Osteocyte (in vitro differentiated cells): ENCODE measurements at places on chromosomes 3 and 15.

DNA sequence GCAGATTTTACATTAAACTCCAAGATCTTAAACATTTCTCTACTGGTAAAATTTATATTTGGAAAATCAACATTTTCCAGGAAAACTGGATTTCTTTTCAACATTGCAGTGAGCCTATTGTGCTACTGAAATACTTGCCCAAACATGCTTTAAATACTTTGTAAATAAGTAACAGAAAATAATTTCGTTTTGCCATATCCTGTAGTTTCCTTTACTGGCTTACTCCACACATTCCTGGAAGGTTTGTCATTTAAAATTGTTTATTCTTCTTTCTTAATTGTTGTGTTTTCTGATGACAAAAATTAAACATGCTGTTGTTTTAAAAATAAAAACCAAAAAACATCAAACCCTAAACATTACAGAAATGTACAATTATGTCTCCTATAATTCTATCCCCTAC, 22.0 kb downstream of the ACAD11 start:
- no peak for DNase-seq

DNA sequence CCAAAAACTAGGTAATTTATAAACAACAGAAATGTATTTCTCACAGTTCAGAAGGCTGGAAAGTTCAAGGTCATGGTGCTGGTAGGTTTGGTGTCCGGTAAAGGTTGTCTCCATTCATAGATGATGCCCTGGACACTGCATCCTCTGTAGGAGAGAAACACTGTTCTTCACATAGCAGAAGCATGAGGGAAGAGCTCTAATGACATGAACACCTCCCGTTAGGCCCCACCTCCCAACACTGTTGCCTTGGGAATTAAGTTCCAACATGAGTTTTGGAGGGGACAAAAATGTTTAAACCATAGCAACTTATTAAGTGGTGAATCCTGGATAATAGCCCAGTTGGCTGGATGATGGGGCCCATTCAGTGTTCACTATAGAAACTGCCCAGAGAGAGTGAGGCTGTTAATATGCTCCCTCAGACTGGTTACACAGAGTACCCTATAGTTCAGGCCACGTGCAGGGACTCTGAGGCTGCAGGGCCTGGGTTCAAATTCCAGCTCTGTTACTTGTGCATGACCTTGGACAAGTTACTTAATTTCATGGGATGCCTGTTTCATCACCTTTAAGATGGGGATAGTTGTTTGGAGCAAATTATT, 37.0 kb downstream of the CCNL1 start:
- DNase-seq = no peak

- DNase-seq = no peak
Measured at GRCh38 chr3:120726791-120727190, 15.5 kb downstream of the RABL3 start.

GRCh38 chr3:127079211-127079610, 96.3 kb downstream of the PLXNA1 start:
- DNase-seq = no peak

- no peak for DNase-seq
Measured at GRCh38 chr15:81253846-81254245, 57.2 kb downstream of the IL16 start.

DNA sequence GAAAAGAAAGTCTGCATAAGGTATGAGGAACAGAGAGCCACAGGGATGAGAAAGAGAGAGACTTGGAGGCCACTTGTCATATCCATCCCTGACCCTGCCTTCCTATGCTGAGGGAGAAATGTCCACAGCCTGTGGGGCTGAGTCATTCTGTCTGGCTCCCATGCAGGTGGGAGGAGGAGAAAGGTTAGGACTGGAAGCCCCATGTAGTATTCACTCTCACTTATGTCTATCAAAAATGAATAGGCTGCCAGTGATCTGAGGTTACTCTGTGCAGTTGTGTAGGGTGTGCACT, 71.3 kb downstream of the RAB11A start:
- DNase-seq = no peak

- DNase-seq = peak; percentile 25
Measured at GRCh38 chr3:52721730-52722008, 15.8 kb downstream of the SPCS1 start.
